ENCODE measurements at places on chromosomes 2 and 18.

- no peak for DNase-seq
Measured at GRCh38 chr2:159904127-159904958, 106.3 kb upstream of the CD302 start.

DNA sequence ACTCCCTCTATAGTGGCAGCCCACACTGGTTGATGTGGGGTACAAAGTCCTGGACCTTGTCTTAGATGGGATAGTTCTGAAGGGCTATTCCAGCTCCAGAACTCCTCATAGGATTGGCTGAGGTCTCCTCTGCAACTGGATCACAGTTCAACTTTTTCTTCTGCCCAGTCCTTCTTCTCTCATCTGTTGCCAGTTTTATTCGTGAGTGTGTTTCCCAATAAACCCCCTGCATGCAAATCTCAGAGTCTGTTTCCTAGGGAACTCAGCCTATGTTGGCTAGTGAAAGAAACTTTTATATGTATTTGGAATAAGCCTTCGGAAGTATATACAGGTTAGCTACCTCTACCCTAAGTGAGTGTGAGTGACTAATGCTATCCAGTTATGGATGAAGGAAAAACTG lies 823.4 kb downstream of the SLC4A3 start:
- DNase-seq: no peak

DNA sequence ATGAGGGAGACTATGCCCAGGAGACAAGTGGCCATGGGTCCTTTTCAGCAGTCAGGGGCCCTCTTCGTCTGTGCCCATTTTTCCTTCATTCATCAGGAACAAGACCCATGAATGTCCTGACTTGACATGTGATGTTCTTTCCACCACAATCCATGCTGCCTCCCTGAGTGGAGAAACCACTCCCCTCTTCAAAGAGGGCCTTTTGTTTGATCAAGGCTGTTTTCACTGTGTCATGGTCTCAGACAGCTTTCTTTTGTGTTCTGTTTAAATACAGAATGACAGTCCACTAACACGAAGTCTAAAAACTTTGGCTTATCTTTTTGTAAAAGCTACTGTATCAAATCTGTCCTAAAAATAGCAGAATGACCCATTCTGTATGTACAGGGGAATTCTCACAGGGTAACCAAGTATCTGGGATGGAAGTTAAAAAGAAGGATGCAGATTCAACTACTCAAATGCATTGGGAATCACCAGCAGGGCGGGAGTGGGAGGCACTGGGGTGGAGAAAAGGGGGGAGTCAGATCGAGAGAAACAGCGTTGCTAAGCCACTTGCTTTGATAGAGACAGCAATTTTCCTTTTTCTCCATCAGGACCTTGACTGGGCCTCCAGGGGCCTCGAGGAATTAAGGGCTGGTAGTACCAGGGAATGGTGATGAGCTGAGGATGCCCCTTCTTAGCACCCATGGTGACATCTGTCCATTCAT lies 13.9 kb downstream of the LRP2 start:
- no peak for DNase-seq

GRCh38 chr18:74899554-74899953 lies 301.9 kb downstream of the ZNF407 start:
- DNase-seq: peak; percentile 20

- no peak for DNase-seq
Measured at GRCh38 chr18:34847408-34847807, 137.3 kb downstream of the DTNA start.

GRCh38 chr18:23384778-23385736 lies 68.0 kb upstream of the RIOK3 start:
- DNase-seq: no peak

DNA sequence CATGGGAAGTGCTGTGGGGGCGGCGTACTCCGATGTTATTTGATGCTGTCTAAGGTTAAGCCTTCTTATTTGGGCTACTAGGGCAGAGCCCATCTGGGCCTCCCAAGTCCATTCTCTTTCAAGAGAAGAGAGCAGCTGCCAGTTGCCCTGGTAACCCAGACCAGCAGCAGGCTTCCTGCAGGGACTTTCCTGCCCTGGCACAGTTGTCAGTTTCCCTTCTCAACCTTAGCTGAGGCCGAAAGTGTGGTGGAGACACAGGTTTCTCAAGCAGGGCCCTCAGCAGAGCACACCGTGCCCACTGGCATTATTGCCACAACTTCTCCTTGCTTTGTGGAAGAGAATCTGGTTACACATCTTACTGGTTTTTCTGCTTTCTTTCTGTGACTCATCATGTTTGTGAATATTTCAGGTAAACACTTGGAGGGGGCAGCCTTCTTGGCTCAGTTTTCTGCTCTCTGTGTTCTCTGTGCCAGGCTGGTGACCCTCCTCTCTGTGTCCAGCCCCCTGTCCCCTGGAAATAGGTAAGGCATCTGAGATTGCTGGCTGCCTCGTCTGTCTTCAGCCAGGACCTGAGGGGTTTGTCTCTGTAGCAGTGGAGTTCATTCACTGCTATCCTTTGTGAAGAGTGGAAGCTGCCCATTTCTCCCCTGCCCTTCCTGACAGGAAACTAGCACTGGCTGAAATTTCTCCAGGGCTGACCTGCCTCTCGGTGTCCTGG lies 111.0 kb downstream of the B3GNT2 start:
- DNase-seq: peak; percentile 32

DNA sequence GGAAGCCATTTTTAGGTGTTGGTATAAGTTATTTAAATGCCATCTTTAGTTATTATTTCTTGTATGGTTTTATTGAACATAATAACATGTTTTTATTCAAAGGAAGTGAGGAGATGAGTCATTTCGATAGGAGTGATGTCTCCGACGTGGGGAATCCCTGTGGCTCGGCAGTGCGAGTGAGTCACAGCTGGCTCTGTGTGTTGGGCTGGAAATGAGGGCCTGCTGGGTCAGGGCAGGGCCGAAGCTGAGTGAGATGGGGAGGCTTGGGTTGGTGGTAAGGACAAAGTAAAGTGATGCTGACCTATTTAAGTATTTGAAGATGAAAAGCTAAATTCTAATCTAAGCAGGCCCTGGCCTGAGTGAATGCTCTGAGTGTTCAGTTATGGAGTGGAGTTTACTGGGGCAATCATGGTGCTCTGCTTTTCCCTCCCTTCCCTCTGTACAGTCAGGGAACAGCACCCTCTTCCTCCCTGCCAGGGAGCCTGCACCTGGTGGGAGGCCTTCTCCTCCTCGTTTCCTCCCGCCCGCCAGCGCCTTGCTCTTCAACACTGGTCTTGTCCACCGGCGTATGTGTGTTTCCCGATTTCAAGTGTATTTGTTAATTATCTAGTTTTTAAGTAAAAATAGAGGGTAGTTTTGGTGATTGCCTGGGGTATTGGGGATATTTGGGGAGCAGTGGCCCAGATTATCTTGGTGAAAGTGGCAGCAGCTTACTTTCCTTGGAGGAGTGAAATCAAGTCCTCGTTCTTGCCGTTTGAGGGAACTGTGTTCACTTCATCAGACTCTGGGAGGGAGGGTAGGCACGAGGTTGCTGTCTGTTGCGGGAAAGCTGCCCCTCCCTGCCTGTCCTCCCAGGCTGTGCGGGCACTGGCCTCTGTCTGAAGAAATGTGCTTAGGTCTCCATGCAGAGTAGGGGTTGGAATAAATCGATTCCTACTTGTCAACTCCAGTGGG lies 157.0 kb downstream of the LDLRAD4 start:
- peak; percentile 96 for DNase-seq

Data from astrocyte of the spinal cord (primary cell).